ENCODE measurements at places on chromosomes 2 and 18.

DNA sequence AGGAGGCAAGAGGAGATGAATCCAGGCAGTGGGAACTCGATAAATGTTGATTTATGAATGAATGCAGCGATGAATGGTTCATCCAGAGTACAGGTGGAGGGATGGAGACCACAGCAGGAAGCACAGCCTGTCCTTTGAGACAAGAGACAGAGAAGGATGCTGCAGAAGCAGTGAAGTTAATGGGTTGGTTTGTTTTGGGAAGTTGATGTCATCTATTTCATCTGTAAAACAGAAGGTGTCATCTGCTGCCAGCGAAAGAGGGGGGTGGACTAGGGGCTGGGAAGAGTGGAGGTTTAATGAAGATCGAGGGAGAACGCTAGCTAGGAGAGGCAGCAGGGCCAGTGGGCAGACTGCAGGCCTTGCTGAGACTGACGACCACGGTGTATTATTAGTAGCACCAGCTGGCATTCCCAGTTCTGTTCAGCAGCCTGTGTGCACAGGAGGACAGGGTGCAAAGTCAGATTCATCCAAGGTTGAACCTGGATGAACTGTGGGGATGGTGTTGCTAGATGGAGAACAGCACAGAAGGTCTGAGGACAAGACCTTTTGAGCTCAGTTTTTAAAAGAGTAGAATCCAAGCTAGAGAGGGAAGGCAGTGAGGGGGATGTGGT, 120.3 kb upstream of the CAPN13 start:
- peak; percentile 5 for DNase-seq

GRCh38 chr2:42054714-42055430, 7.1 kb downstream of the PKDCC start:
- DNase-seq, result no peak

- DNase-seq, result peak; percentile 16
Observed at GRCh38 chr2:133633309-133633708, 65.0 kb upstream of the NCKAP5 start.

- DNase-seq, result no peak
Observed at GRCh38 chr2:150166313-150167051, 321.0 kb downstream of the RND3 start.

DNA sequence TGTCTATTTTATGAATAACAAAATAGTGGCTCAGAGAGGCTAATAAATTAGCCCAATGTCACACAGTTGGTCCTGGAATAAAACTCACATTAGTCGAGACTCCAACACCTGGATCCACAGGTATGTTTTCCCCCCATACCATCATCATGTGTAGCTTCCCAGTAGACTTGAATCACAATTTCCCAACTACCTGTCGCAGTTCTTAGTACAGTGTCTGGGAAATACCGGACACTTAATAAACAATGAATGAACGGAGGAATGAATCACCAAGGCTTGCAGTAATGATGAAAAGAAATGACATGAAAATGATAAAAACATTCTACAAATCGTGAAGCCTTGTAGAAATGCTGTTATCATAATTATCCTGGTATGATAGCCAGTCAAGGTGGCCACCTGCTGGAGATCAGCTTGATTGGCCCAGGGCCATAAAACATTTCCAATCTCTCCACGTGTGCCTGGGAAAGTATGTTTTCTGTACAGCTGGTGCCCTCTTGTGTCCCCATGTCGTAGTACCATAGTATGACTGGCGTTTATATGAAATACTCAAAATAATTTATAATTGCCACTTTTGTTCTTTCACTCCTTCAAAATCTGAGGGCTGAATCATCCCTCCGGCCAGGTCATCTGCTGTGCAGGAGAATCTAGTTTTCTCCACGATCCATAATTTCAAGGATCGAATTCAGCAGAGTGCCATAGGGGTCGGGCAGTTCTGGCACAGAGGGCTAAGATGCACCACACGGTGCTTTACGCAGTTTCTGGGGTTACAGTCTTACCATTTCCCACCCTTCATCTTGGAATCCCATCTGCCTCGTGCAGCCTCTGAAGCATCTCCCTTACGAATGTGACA, 95.4 kb downstream of the LAMA1 start:
- DNase-seq, result peak; percentile 31

DNA sequence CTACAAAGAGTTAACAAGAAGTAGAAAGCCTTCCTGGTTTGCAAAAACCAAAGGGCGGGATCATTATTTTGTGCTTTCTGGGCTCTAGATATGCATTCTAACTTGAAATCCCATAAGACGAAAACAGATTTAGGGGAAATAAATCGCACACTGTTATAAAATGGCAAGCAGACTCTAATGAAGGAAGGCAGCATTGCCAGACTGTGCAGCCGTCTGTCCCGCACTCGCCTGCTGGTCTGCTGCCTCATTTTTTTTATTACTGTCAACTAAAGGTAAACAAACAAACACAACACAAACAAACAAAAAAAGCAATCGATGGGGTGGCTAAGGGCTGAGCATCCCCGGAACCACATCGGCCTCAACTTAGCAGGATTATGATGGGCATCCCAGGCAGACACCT, 24.4 kb downstream of the ZNF521 start:
- DNase-seq, result peak; percentile 64

DNA sequence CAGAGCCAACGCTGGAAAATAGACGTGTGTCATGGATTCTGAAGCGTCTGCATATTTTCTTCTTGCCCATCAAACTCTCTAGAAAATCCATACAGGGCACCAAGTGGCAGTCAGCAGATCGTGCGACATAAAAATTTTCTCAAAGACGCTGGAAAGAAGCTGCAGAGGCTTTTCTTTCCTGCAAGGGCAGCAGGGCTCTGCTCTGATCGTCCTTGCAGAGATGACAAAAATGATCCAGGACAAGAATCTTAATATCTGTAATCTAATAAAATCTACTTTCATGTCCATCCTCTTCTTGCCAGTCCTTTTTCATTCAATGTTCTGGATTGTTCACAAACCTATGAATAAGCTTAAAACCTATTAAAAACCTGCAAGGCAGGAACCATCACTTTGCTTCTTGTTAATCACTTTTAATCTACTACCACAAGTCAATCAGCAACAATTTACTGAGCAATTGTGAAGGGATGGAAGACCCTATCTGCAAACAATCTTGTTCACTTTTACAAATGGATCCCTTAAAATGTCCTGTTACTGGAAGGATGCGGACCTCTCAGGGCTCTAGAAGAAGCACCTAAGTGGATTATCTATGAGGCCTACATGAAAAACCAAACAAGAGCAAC, 93.6 kb downstream of the MREG start:
- no peak for DNase-seq

- DNase-seq, result peak; percentile 22
Observed at GRCh38 chr2:38037325-38037724, 38.6 kb downstream of the CYP1B1 start.

DNA sequence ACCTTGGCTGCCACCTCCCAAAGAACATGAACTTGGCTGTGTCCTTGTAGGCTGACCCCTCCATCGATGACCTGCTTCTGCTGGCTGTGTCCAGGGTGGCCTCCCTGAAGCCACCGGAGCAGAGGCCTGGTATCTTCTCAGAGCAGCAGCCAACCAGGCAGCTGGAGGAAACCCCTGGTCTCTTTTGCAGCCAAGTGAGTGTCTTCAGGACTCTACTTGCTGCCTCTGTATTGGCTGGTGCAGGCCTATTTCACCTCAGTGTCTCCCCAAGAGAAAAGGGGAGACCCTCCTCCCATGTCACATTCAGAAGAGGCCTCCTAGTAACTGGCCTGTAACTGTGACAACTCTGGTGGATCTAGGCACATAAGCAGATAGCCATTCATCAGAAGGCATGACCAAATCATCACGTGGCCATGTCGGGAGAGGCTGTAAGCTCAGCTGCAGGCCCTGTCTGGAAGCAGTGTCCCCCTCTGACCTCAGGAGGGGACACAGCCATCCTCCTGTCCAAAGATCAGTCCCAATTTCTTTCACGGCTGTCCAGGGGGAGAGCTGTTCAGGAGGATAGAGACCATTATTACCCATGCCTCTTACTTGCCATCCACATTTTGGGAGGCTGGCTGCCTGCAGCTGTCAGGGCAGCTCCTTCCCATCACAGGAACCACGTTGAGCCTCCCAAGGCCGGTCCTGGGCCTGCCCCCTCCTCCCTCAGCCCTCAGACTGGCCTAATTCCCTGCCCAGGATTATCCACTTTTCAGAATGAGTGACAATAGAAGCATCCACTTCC, 20.9 kb upstream of the ROCK2 start:
- no peak for DNase-seq

- no peak for DNase-seq
Observed at GRCh38 chr2:109155553-109156451, 26.8 kb downstream of the SH3RF3 start.

GRCh38 chr2:60408811-60409530, 144.5 kb downstream of the BCL11A start:
- no peak for DNase-seq

DNA sequence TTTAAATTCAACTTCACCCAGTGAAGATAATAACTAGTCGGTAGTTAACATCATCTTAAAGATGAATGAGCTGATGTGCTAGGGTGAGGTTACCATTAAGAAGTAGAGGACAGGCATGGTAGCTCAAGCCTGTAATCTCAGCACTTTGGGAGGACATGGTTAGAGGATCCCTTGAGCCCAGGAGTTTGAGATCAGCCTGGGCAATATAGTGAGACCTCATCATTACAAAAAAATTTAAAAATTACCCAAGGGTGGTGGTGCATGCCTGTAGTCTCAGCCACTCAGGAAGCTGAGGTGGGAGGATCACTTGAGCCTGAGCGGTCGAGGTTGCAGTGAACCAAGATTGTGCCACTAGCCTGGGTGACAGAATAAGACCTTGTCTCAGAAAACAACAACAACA, 4.7 kb downstream of the GALNT5 start:
- no peak for DNase-seq

GRCh38 chr2:187009483-187010239, 160.7 kb upstream of the ZSWIM2 start:
- no peak for DNase-seq

DNA sequence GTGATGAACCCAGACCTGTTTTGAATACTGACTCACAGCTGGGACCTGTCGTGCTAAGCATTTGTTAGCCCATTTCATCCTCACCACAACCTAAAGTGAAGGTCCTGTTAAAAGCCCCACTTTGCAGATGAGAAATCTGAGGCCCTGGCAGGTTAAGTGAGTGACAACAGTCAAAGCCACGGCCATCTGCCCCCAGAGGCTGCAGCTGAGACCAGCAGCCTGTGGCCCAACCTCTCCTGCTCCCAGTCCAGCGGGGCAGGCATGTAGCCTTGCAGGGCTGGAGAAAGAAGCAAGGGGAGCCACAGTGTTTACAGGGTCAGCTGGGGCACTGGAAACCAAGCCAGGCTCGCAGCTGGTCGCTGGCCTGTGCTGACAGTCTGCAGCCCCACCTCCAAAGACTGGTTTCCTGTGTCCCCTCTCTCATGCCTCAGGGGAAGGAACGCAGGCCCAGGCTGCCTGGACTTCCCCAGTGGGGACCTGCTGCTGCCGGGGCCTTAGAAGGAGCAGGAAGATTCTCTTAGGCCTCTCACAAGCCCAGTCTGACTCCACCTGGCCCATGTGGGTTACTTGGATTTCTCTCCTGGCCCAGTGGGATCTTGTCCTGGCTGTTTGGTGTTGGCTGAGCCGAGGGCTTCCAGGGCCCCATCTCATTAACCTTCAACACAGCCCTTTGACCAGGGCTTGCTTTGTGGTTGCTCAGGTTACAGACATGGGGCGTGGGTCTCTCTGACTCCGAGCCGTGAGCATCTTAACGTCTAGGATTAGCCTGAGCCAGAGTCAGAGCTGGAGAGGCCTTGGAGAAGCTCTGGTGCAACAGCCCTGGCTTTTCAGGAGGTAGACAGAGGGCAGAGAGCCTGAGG, 1.7 kb downstream of the INPP5D start:
- peak; percentile 48 for DNase-seq

DNA sequence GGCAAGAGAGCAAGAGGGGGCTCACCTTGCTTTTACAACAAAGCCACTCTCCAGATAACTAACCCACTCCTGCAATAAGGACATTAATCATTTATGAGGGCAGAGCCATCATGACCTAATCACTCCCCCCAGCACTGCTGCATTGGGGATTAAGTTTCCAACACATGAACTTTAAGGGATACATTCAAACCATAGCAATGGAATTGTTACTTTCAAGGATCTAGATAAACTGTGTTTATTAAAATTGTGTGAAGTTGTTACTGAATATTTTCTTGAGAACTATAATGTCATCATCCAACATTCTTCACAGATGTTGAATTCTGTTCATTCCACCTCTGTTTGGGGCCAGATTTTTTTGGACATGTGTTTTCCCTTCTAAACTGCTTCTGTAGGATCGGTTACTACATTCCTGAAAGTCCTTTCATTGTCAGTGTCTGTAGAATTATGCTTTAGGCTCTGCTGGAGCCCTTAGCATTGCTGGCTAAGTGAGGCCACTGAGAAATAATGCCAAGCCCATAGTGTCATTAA, 50.4 kb downstream of the SPATS2L start:
- peak; percentile 81 for DNase-seq

- DNase-seq, result no peak
Observed at GRCh38 chr2:169114056-169114455, 44.7 kb downstream of the DHRS9 start.

GRCh38 chr18:183769-184168, 25.4 kb downstream of the USP14 start:
- DNase-seq, result peak; percentile 28

GRCh38 chr18:44826418-44827259, 146.0 kb downstream of the SETBP1 start:
- peak; percentile 98 for DNase-seq

GRCh38 chr18:57561728-57562423, 24.6 kb downstream of the FECH start:
- peak; percentile 66 for DNase-seq

GRCh38 chr2:8526403-8526696, 155.5 kb upstream of the ID2 start:
- DNase-seq, result no peak

GRCh38 chr2:30678410-30679137, 128.7 kb downstream of the CAPN13 start:
- no peak for DNase-seq

- DNase-seq, result no peak
Observed at GRCh38 chr2:216652566-216652965, 19.3 kb downstream of the IGFBP2 start.

GRCh38 chr18:8735274-8735673, 29.9 kb downstream of the MTCL1 start:
- DNase-seq, result no peak

DNA sequence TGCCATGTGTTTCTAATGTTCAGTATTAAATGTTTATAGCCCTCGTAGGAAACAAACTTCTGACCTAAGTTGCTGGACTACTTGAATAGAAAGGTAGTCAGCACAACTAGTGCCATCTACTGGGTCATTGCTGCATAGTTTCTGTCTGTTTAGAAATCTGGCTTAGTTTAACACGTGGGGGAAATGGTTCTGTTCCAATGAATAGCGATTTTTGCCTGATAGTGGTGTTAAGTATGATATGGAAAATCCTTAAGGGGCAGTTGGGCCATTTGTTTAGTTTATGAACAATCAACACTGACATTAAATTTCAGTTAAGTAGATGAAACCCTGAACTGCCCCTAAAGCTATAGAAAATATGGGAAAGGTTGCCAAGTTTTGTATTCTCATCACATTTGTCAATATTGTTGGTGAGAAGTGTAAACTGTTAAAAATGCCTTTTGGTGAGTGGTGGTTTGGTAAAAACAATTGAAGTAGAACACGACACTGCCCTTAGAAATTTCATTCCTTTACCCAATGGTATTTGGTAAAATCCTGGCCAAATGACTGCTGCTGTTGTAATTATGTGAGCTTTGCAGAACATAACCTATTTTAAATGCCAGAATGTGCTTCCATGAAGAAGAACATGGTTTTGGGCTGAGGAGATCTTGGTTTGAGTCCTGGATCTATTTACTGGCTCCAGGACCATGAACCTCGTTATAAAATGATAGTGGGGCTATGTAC, 13.2 kb downstream of the NABP1 start:
- peak; percentile 63 for DNase-seq
